Thyroid gland (tissue), 4 donors: ENCODE measurements at places on chromosomes 7 and 10. TPM values are rescaled to one million over a fixed set of nuclear protein-coding genes. Genes with fewer than 3 reads are reported as not detected.

The NPC1L1 gene
- not detected for total RNA-seq

The SSC4D gene
- 14.0 TPM for total RNA-seq

The HMX2 gene
- total RNA-seq, result not detected

The PANK1 gene
- 20.6 TPM for total RNA-seq

The PRLHR gene
- not detected for total RNA-seq

The CALML5 gene
- not detected for total RNA-seq

The ASB10 gene
- total RNA-seq, result not detected

The ZC3HAV1L gene
- total RNA-seq, result 44.5 TPM

The NDUFB2 gene
- total RNA-seq, result 453 TPM

The VIM gene
- 2,201 TPM for total RNA-seq

The ANKRD61 gene
- not detected for total RNA-seq

The AKR1C4 gene
- total RNA-seq, result not detected

The CDC14C gene
- not detected for total RNA-seq

The FLNC gene
- 5.7 TPM for total RNA-seq

The IFIT1 gene
- 8.4 TPM for total RNA-seq

The GIMAP4 gene
- 78.6 TPM for total RNA-seq

The TMEM270 gene
- not detected for total RNA-seq

The SFTPA1 gene
- total RNA-seq, result not detected

The SPDYE2 gene
- total RNA-seq, result not detected

The OR13A1 gene
- not detected for total RNA-seq

The DKK1 gene
- total RNA-seq, result 3.2 TPM

The SPDYE1 gene
- total RNA-seq, result not detected

The DNAJC30 gene
- total RNA-seq, result 9.0 TPM

The SMARCD3 gene
- total RNA-seq, result 56.7 TPM
